ENCODE measurements at places on chromosomes 7 and 10.

GRCh38 chr10:114801411-114801813, 20.2 kb upstream of the FHIP2A start:
- DNase-seq = no peak

DNA sequence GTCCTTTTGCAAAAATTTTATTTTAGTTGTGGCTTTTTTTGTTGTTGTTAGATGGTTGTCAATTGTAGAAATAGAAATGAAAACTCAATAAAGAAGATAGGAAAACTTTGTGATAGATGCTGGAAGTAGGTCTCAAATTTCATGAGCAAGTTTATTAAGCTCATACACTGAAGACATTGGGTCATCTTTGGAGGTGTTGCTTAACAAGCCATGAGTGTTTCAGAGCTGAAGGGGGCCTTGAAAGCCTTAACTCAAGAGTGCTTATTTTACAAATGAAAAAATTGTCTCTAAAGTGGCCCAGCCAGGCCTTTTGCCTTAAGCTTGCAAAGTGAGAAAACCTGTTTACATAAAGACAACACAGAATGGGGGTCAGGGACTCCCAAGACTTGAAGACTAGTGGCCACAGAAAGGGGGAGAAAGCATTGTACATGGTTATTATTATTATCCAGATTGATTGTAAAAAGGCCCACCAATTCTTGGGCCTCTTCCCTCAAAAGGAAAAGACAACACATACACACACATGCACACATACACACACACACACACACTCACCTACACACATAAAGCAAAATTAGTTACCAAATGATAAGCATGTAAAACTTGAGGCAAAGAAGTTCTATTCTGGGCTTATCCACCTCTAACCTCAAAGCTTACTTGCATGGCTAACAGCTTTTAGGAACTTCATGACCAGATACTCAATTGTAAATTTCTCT, 49.7 kb upstream of the GLCCI1 start:
- no peak for DNase-seq

GRCh38 chr7:57245206-57245605, 113.0 kb upstream of the ZNF479 start:
- no peak for DNase-seq

DNA sequence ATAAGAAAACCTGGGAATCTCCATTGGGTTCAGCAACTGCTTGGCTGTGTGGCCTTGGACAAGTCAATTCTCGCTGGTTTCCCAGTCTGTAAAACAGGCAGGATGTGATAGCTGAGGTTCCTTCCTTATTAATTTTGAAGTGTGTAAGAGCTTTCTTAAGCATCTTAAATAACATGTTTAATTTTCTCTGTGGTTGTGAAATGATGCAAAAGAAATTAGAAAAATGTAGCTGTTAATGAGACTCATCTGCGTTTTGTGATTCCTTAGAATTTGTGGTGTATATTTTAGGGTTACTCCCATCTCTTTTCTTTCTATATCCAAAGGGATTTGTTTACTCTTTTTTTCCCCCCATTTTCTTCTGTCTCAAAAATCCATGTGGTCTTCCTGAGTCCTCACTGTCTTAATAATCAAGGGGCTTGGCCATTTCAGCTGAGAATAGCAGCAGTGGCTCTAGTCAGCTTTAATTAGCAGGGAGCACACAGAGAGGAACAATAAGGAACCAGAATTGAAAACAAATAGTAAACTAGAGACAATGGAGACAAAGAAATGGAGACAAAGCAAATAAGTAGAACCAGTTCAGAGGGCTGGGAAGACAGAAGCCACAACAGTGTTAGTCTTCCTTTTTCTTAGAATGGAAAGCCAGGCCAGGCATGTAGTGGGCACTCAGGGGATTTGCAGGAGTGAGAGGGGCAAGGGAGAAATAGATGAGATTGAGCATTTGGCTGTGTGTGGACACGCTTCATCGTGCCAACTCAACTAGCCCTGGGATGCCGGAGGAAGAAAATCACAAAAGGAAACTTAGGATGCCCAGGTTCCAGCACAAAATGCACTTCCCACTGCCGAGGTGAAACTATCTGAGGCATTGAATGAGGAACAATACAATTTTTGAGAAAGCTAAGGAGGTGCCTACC, 93.9 kb downstream of the CHN2 start:
- no peak for DNase-seq

DNA sequence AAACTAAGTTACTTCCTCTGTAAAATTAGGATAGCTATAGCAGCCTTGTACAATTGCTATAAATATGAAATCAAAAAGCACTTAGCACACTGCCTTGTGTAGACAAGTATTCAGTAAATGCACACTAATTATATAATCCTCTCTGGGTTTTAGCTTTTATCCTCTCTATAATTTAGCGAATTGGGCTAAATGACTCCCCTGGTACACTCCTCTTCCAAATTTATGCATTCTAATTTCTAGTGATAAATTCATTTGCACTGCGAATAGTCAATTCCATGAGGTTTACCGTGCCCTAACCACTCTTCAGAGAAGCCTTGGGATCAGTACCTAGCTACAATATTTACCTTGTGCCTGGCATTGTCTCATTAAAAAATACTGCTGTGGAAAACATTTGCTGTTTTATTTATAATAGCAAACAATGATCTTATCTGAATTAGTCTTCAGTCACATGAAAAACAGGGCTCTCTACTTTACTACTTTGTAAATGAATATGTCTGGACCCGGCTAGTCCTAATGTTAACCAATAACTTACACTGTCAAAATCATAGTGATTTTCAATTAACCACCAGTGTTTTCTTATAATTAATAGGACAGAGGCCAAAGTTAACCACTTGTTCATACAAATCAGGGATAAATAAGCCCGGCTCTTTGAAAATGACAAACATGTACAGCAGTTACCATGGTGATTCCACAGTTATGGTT, 577.9 kb downstream of the IPMK start:
- no peak for DNase-seq

DNA sequence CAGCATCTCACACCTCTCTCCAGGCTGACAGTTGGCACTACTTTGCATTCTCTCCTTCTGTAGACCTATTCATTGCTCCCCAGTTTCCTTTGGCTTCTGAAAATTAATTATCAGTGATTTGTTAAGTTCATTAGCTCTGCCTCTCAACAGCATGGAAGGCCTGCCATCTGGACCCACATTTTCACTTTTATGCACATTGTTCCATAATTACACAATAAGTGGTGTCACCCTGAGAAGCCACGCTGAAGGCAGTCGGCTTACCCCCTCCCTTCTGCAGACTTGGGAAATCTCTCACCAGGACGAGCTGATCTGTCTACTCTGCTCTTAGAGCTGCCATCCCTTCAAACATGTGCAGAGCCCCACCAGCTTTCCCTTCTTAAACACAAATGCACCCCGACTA, 64.7 kb downstream of the SLIT1 start:
- DNase-seq = no peak

GRCh38 chr7:17774248-17774647, 166.0 kb downstream of the SNX13 start:
- DNase-seq = no peak

DNA sequence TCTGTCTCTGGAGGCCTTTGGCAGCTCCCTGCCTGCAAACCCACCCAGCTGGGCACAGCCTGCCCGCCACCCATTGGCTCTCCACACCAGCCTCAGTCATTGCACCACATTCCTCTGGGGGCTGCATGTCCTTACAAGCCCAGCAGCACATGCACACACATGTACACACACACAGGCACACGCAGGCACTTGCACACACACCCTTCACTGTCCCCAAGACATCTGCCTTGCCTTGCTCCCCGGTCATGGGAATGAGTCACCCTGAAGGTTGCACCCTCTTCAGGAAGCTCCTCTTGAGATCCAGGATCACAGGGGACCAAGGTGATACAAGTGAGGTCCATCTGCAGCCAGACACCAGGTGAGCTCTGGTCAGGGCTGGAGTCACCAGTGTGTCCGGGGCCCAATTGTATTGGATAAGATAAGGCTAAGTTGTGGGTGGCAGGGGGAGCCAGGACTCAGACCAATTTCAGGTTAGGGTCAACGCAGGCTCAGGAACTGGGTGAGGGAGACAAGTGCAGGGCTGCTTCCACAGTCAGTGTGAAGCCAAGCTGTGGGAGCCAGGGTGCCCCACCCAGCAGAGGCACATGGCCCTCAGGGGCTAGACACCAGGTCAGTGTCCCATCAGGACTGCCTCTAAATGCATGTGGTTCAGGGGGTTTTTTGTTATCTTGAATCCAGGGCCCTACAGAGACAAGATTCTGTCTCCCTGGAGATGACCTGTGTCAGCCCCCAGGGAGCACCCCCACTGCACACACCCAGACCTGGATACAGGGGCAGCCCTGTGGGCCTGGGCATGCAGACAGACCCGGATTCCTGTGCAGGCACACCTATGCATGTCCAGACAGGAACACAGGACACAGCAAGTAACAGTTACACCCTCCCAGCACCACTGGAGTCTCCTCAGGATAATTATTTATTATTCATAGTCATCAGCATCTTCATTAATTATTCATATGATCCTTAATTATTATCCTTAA, 33.8 kb downstream of the KCNH2 start:
- DNase-seq = no peak

- DNase-seq = no peak
Measured at GRCh38 chr7:33558549-33559323, 346.6 kb upstream of the BMPER start.

- no peak for DNase-seq
Measured at GRCh38 chr7:24463474-24463873, 109.8 kb upstream of the PALS2 start.

DNA sequence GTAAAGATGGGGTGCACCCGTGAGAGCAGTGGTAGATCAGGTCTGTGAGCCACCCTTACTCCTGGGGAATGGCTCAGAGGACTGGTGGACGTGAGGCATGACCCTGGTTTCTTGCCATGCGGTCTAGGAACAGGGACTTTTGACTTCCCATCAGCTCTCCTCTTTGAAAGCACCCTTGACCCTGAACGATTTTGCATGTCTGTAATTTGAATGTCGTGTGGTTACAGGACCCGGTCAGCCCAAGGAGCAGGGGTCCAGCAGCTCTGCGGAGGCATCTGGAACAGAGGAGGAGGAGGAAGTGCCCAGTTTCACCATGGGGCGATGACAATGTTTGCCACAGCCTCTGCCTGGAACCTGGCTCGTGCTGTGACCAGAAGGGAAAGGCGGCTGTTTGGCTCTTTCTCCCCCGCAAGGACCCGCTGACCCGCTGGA, 8.6 kb upstream of the ORAI2 start:
- no peak for DNase-seq

GRCh38 chr7:120588416-120588815, 269.5 kb downstream of the TSPAN12 start:
- no peak for DNase-seq

DNA sequence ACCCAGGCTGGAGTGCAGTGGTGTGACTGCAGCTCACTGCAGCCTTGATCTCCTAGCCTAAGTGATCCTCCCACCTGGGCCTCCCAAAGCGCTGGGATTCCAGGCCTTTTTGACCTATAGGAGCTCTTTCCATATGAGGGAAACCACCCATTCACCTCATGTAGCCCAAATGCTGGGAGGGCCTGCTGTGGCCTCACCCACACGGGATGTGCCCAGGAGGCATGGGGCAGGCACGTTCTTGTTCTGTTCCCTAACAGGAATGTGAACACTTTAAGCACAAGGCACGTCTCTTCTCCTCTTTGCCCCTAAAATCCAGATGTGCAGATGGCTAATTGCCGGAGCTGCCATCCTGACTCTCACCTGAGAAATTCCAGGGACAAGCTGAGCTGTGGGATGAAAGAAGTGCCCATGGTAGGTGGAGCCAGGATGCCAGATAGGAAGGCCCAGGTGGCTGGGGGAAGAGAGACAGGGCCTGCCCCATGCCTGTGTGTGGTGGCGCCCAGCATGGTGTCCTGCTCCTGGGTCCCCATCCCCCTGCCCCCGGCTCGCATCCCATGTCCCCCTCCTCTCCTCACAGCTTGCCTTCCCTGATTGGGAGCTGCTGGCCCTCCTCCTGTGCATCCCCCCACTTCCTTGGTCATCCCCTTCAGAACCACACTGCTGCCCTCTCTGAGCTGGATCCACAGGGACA, 17.3 kb downstream of the CAMK2B start:
- peak; percentile 31 for DNase-seq

- no peak for DNase-seq
Measured at GRCh38 chr10:2926918-2927660, 140.3 kb upstream of the PFKP start.

DNA sequence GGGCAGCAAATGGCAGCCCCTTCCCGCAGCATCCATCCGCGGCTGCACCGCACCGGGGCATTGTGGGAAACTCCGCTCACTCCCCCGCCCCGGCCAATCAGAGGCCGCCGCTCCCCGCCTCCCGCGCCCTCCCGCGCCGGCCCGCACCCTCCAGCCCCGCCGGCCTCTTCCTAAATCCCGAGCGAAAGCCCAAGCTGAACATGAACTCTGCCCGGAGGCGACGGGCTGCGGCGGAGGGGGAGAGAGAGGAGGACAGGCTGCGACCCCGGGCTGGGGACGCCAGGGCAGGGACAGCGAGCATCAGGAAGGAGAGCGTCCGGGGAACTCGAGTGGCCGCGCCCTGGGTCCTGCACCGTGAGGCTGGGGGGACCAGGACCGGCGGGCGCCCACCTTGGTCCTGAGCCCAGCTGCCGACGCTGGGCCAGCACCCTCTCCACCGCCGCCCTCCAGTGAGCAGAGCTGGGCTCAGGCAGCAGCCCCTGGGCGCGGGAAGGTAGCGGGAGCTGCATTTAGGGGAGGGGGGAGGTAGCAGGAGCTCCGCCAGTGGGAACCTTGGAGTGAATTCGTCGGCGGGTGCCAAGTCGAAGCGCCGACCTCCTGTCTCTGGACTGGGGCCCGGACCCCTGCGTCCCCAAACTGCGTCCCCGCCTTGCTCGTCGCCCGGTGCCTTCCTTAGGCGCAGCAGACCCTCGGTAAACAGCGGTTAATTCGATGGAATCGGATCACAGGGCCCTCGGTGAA, at the start of gene DGKI:
TSS of gene DGKI (minus strand) at position 148 of the 741 bp plus-strand sequence.
- peak; percentile 74 for DNase-seq

GRCh38 chr7:38504684-38505083, 126.5 kb downstream of the AMPH start:
- DNase-seq = no peak

- peak; percentile 49 for DNase-seq
Measured at GRCh38 chr7:28078036-28078901, 102.3 kb downstream of the JAZF1 start.
